ENCODE measurements at places on chromosomes 5 and 9.
A peak's percentile ranks its signal among the peaks of the same experiment; 100 is the strongest.

DNA sequence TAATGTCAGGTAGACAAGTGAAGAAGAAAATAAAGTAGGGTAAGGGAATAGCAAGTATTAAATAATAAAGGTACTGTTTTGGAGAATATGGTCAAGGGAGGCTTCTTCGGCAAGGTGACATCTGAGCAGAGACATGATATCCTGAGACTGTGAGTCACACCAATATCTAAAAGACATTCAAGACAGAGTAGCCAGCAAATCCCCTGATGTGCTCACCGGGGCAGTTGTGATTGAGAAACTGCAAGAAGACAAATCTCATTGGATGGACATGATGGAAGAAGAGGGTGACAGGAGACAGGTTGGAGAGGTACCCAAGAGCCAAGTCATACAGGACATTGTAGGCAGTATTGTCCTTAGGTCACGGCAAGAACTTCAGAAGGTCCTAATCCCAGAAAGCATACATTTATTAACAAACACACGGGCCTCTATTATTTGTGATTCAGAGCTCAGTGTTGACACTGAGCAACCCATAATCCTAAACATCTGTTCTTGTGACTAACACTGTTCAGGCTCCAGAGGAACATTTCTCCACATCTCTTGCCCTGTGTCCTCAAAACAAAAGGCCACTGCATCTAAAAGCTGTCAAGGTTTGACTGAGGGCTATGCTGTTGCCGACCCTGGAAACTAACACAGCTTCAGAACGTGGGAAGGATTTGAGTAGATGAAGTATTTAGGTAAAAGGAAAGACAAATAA, 258.7 kb upstream of the CLINT1 start:
- DNase-seq: peak; percentile 34

DNA sequence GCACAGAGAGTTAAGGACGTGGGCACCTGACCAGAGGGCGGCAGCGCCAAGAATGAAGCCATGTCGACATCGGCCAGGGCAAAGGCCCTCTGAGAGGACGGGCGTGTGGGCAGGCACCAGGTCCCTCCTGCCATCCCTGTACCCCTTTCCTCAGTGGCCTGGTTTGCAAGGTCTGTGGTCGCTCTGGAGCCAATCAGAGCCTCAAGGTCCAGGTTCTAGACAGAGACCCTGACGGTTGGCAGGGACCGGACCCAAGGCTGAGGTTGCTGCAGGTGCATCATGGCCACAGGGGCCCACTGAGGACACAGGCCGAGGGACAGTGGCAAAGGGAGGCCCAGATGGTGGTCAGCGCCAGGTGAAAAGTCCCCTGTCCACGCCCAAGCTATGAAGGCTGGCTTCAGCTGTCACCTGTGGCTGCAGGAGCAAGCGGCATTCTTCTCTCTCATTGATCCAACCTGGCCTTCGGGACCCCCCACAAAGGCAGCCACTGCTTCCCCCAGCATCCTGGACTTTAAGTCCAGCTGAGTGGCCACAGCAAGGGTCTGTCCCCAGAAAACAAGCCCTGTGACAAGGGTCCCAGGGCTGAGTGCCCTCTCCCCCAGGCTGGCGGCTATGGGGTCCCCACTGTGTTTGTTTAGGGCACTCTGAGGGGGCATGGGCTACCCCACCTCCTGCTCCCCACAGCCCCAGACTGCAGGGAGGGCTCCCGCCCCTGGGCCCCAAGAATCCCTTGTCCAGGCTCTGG, 48.9 kb downstream of the VAV2 start:
- DNase-seq: no peak

GRCh38 chr9:86168256-86168655, 68.9 kb upstream of the GOLM1 start:
- DNase-seq: no peak

DNA sequence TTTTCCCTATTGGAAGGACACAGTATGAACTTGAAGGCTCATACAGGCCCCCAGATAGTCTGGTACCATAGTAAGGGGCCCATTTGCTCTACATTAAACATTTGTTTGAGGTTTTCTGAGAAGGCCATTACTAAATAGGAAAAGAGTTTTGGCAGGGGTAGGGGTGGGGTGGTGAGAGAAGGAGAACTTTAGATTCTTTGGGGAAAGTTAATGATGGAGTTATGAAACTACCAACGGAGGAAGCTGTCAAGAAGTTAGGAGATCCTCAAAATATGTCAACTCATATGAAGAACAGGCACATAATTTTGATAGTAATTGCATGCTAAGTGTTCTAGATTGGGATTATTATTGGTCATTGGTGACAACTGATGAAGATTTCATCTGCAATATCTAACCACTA, 114.7 kb downstream of the TAF11L14 start:
- DNase-seq: no peak

- no peak for DNase-seq
These were observed 235.4 kb downstream of the DMRT2 start for GRCh38 chr9:1285526-1285925.

DNA sequence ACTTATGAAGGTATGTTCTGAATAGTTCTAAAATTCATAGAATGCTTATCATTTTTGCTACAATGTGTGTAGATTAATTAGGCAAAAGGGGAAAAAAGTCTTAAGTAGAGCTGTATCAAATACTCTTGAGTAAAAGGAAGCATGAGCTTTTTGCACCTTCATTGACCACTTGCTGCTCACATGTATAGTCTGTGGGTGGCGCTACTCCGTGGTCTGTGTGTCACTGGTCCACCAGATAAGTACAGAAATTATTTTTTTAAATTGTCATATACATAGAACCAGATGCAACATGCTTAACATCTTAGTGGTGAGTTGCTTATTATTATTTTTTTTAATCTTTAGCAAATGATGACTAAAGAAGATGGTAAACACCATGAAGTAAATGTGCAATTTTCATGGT, 130.2 kb downstream of the MAN2A1 start:
- DNase-seq: no peak

GRCh38 chr9:26261503-26262330, 583.5 kb upstream of the TUSC1 start:
- peak; percentile 90 for DNase-seq

DNA sequence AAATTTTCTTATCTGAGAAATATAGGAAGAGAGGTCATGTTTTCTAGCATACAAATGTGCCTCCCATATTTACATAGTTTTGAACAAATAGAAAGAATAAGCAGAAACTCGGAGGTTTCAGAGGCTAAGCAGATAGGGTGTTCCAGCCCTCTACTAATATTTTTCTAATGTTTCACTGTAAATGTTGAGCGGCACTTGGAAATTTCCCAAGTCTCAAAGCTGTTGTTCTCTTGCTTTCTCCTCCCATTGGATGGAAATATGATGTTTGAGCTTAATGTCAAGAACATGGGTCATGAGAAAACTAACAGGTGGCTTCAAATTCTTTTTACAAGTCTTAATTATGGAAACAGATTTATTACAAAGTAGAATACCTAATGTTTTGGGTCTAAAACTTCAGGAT, 5.1 kb downstream of the SPINK1 start:
- no peak for DNase-seq

GRCh38 chr5:156188016-156188415, 138.9 kb upstream of the SGCD start:
- DNase-seq: peak; percentile 13

GRCh38 chr9:114007991-114008666, 70.0 kb downstream of the AMBP start:
- DNase-seq: no peak

DNA sequence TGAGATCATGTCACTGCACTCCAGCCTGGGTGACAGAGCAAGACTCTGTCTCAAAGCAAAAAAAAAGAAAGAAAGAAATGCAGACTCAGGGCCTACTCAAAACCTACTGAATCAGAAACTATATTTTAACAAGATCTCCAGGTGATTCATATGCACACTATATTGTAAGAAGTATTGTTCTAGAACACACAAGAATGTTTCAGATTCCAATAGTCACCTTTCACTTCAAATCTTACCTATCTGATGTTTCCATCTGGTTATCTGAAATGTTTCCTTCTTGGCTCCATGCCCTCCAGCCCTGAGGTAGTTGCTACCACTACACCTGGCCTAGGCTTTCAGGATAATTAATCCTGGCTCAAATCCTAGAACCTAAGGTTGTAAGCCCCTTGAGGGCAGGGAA, 36.8 kb upstream of the SNX2 start:
- DNase-seq: peak; percentile 39

- no peak for DNase-seq
These were observed 146.0 kb upstream of the IER5L start for GRCh38 chr9:129323999-129324553.

DNA sequence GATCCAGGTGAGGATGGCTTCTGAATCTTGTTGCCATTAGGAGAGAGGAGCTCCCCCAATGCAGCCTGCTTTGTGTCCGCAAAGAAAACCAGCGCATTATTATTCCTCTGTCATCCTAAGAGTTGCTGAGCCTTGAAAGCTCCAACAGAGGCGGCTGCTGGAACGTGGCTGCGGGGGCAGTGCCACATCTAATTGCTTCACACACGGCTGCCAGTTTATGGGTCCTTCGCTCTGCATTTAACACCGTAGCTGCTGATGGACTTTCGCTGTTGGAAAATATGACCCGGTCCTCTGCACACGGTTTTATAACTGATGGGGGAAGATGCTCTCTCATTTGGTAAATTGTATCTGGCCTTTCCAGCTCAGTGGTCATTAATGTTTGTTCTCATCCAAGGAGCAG, 38.0 kb downstream of the ZNF622 start:
- DNase-seq: no peak

DNA sequence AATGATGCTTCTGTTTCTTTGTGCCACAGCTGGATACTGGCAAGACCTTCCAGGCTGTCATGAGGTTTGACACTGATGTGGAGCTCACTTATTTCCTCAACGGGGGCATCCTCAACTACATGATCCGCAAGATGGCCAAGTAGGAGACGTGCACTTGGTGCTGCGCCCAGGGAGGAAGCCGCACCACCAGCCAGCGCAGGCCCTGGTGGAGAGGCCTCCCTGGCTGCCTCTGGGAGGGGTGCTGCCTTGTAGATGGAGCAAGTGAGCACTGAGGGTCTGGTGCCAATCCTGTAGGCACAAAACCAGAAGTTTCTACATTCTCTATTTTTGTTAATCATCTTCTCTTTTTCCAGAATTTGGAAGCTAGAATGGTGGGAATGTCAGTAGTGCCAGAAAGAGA, 65.5 kb downstream of the ACO1 start:
- no peak for DNase-seq

DNA sequence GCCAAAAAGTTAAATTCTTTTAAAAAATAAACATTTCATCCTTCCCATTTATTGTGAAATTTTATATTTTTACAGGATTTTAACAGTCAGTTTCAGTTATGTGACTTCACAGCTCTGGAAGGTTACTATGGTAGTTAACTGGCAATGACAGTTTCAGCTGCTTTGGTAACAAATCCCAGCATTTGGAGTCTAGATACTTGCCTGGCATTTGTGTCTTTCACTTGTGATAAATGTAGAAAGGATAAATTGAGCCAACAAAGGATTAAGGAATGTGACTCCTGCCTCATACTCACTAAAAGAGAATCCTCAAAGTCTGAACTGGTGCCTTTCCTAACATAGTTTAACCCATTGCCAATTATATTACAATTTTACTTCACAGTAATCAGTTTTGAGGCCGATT, 315.5 kb downstream of the FER start:
- DNase-seq: no peak

GRCh38 chr9:12968093-12968492, 193.3 kb downstream of the LURAP1L start:
- DNase-seq: no peak

- peak; percentile 39 for DNase-seq
These were observed 739.8 kb upstream of the PTPRD start for GRCh38 chr9:11352612-11353011.

DNA sequence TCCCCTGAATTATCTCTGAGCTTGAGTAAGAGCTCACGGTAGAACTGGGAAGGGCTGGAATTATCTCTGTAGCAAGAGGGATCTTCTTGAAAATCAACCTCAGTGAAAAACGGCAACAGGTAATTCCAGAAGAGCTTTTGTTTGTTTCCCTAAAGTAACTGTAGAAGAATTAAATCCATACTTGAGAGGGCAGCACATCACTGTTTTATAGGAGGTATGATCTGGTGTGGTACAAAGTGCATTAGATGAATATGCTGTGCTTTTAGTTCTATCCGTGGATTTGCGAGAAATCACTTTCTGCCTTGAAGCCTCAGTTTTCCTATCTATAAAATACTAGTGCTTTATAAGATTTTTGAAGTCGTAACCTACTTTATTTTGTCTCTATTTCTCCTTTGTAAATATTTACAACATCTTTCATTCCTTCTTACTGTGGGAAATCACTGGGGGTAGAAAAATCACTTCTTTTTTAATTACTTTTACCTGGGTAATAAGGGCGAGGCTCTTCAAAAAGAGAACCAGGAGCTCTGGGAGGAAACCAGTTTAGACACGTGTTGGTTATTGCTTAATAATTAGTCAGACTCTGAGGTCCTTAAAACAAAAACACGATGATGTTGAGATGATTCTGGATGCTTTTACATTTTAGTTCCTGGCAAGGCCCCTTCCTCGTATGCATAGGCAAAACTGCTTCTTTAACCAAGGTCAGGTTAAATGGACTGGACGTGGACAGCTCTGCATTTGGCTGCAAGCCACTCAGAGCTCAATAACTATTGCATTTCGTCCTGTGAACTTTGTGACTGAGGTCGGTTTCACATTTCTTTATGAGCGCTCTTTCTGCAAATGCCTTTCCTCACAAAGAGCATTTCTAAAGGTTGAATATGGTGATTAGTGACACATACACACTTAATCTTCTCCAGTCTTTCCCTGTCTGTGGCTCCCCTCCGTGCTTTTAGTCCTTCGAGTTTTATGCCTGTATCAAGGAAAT, 376.1 kb downstream of the BRINP1 start:
- peak; percentile 30 for DNase-seq

DNA sequence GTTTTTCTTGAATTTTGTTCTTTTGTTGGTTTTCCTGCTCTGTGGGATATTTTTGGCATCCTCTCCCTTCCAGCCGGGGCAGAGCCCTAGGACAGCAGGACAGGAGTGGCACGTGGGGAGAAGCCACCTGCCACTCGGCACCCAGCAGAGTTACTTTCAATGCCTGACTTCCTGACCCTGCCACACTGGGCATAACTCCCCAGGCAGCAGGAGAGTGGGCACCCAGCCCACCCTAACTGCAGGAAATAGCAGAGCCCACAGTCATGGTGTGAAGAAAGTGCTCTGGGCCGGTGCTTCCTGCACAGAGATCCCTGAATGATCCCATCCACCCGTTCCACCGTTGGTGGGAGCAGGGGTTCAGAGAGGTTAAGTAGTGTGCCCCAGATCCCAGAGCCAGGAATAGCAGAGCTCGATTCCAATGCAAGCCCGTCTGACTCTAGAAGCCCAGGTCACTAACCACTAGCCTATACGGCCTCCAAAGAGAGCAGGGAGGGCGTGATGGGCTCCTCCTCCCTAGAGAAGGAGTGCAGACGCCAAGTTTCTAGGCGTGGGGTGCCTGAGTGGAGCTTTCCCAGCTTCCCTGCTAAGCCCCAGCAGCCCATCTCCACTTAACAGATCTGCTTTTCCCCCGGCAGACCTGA, 8.1 kb upstream of the NUP214 start:
- DNase-seq: no peak

DNA sequence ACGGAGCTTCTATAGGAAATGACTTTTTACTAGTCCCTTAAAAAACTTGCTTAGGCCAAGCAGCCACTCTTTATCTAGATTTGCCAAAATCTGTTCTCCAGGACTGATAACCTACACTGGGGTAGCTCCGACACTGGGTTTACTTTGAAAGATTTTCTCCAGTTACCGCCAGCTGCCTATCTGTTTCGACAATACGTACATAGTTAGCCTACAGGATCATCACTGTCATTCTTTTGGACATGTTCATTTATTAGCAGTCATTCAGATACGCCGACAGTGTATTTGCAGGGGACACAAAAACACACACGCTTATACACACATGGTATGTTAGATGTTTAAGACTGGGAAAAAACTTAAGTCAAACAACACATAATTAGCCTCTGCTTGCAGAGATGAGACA, 225.7 kb downstream of the DCP2 start:
- no peak for DNase-seq

GRCh38 chr9:29006628-29007027, 1433.3 kb upstream of the C9orf72 start:
- DNase-seq: peak; percentile 13

All from kidney tubule cell (primary cell).